ENCODE measurements at places on chromosomes 11 and 22.

- DNase-seq = no peak
These were observed 486 bp downstream of the CLMP start for GRCh38 chr11:123194337-123195187.

DNA sequence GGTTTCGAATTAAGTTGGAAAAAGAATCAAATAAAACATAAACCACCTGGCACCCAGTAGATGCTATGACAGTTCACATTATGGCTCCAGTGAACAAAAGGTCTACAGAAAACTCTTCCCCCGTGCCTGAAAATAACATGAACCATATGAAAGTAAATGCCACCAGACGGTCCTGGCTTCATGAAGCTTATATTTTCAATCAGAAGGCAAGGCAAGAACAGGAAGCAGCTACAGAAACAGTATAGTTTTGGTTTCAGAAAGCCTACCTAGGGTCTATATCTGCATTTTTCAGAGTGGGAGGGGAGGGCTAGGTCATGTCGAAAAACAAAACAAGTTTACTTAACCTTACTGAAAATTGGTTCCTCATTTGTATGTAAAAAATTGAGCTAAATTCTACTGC lies 9.8 kb downstream of the RAB30 start:
- DNase-seq = no peak

- no peak for DNase-seq
These were observed 7.5 kb upstream of the SLCO2B1 start for GRCh38 chr11:75143420-75143731.

DNA sequence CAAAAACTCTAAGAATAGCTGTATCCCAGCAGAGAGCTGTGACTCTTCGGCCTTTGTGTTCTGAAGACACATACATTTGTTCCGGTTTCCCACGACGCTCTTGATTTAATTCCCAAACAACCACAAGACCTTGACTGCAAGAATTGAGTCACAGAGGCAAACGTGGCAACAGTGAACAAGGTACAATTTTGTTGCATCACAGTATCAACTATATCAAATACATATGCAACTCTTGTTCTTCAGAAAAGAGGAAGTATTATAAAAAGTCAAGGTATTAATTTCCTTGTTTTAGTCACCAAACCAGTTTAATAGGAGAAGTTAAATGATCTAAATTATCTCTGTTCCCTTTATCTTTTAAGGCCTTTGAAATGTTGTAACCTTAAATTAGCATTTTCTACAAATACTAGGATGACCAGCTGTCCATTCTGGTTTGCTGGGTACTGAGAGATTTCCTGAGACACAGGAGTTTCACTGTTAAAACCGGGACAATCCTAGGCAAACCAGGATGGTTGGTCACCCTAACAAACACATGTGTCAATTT lies 11.1 kb downstream of the HPS5 start:
- DNase-seq = no peak

- no peak for DNase-seq
These were observed 10.9 kb upstream of the NEAT1 start for GRCh38 chr11:65411681-65412070.
